Uterus (tissue), 4 donors: ENCODE measurements at places on chromosomes 7 and 10. TPM values are rescaled to one million over a fixed set of nuclear protein-coding genes. Genes with fewer than 3 reads are reported as not detected.

Gene ITGB8
- 9.1 TPM for total RNA-seq

- no peaks in the 10 kb centered on the region for H3K36me3 ChIP-seq
- H3K27ac ChIP-seq: no peak overlapping the region
- H3K4me3 ChIP-seq: no peak overlapping the region
- H3K27me3 ChIP-seq: no peaks in the 10 kb centered on the region
Measured at GRCh38 chr10:62769574-62770242, 34.8 kb upstream of the ADO start.

DNA sequence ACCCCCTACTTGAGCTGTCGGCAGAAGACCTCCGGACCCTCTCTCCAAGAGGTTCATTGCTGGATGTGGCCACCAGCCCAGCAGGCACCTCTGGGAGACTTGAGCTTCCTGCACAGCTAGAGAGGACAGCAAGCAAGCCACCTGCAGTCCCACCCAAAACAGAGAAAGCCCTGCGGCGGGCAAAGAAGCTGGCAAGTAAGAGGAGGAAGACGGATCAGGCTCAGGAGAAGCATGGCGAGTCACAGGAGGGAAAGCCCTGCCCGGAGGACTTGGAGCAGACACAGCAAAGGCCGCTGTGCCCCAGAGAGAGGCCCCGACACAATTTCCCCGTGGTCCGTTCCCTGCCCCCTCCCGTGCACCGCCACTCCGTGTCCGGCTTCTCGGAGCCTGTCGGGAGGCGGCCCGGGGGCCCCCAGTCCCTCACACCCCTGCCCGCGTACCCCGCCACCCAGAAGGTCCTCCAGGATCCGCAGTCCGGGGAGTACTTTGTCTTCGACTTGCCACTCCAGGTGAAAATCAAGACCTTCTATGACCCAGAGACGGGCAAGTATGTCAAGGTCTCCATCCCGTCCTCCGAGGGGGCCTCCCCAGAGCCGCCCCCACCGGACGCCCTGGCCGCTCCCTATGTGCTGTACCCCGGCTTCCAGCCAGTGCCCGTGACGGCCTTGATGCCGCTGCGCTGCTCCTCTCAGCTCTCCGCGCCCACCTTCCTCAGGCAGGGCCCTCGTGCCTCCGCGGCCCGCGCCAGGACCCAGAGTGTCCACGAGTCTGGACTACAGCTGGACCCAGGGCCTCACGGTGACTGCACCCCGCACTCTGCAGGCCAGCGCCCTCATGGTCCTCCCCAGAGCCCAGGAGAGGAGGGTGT lies 27.2 kb downstream of the C10orf71 start:
- no peak overlapping the region for H3K4me3 ChIP-seq
- no peak overlapping the region for H3K27ac ChIP-seq
- H3K27me3 ChIP-seq: no peaks in the 10 kb centered on the region
- H3K4me1 ChIP-seq: no peaks in the 10 kb centered on the region

DNA sequence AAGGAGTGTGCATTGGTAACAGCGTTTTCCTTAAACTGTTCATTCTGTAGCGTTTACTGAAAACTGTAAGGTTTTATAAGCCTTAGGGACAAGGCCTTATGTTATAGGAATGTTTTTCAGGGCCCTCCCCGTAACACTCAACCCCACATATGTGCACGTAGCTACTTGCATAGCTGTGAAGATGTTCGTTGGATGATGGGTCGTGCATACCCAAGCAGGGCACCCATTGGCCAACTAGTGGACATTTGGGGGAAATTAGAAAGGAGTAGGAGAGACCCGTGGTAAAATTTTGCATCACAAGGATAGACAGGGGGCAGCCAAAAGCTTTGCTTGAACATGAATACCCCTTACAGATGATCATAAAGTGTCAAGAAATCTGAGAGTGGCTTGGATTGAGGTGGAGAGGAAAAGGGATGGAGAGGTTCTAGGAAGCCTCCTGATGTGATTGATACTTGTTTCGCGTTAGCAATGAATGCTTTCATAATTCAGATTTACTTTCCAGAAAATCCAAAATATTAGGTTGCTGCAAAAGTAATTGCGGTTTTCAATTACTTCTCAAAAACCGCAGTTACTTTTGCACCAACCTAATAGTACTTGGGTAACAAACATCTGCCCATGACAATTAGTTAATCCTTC lies 878 bp downstream of the SEC61A2 start:
- H3K4me1 ChIP-seq: no peaks in the 10 kb centered on the region
- peak; percentile 22 for DNase-seq
- no peaks in the 10 kb centered on the region for H3K27me3 ChIP-seq
- peak overlapping the region; percentile 79 for H3K4me3 ChIP-seq
- H3K27ac ChIP-seq: peak overlapping the region; percentile 70
